Left renal cortex interstitium (tissue), 4 donors: ENCODE measurements at places on chromosomes 7 and 10. TPM values are rescaled to one million over a fixed set of nuclear protein-coding genes. Genes with fewer than 3 reads are reported as not detected.

BLOC1S2 gene
- 37.6 TPM for polyA plus RNA-seq

LRRN3 gene
- polyA plus RNA-seq, result 4.6 TPM

COL13A1 gene
- 32.0 TPM for polyA plus RNA-seq

C10orf53 gene
- polyA plus RNA-seq, result not detected

LIPM gene
- not detected for polyA plus RNA-seq

CCM2 gene
- polyA plus RNA-seq, result 32.3 TPM

PON1 gene
- 0.62 TPM for polyA plus RNA-seq

PDE1C gene
- polyA plus RNA-seq, result 3.3 TPM

RAB19 gene
- 4.2 TPM for polyA plus RNA-seq

AASS gene
- 35.3 TPM for polyA plus RNA-seq

GPNMB gene
- 31.5 TPM for polyA plus RNA-seq

INHBA gene
- 7.0 TPM for polyA plus RNA-seq

GCC1 gene
- polyA plus RNA-seq, result 15.1 TPM

PAOX gene
- 6.2 TPM for polyA plus RNA-seq

ANXA8L1 gene
- not detected for polyA plus RNA-seq

ANXA7 gene
- 84.3 TPM for polyA plus RNA-seq
